Epithelial cell of esophagus (primary cell): ENCODE measurements at places on chromosomes 1 and 21.
A peak's percentile ranks its signal among the peaks of the same experiment; 100 is the strongest.

DNA sequence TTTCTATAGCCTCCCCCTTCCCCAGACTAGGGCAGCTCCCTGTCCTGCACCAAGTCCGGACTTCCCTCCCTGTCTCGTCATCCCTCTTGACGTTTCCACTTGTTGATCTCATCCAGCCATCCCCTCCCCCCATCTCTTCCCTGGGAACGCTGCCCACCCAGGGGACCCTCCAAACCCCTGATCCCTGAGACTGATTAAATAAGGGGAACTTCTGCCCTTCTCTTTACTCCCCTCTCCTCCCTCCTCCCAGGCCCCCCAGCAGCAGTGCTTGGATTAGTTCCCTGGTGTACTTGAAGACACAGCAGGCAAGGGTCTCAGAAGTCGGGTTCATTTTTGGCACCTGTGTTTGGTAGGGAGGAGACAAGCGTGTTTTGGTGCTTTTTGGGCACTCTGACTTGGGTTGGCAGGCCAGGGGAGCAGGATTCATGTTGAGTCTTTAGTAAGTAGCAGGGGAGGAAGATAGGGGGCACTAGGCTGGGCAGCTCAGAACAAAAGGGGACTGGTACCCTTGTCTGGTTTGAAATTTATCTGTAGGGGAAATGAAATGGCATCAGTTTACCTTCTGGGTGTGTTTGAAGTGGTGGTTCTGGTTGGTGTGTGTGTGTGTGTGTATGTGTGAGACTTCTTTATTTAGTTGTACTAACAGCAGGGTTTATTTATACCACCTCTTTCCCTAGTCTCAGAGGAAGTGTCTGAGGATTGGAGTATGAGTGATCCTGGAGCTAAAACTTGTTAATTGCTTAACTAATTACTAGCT lies 11.1 kb downstream of the VANGL2 start:
- DNase-seq, result no peak

DNA sequence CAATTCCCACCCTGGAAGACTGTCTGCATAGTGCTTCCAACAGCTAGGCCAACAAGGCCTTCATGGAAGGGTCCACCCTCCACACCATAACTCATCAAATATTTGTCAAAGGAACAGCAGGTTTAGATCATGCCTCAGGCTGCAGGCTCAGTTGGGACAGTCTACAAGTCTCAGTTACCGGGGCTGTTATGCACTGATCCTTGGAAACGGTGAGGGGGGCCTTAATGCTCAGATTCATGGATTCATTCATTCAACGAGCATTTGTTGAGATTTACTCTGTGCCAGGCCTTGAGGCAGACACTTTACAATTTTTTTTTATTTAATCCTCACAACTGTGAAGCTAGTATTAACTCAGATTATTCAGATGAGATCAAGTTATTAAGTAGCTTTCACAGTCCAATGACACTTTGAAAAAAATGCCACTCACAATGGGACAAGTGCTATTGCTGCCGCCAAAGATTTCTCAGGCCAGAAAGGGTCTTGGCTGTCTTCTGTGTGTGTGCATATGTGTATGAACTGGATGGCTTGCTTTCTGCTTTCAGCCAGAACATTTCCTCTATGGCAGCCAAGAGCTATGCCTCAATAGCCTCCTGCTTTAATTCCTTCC lies 8.9 kb upstream of the C1orf216 start:
- DNase-seq, result no peak

DNA sequence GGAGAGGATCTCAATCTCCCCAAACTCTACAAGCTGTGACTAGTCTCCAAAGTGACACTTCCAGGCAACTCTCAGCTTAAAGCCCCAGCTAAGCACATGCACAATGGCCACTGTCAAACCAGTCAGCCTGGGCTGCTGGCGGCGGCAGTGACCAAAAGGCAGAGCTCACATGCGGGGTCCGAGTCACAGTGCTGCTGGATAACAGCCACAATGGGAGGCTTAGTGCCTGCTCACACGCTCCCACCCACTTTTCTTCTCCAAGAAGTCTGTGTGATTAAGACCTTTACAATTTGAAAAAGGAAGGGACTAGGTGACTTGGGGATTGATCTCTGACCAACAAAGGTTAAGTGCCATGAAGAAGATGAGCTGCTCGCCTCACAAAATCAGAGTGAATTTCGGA lies 16.8 kb downstream of the RIPK4 start:
- DNase-seq, result no peak

DNA sequence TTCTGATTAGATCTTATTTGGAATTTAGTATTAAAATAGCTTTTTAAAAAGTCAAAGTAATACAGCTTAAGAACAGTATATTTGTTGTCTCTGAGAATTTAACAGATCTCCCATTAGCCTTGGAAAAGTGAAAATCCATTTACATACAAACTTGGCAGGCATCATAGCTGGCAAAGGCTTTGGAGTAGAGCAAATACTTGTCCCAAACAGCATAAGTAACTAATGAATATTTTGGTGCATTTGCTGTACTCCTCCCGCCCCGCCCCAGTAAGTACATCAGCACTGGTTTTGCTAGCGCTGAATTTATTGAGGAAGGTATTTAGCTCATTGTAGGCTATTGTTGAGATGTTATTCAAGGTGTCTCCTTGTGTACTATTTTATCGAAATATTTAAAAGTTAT lies 417.7 kb upstream of the KAZN start:
- DNase-seq, result no peak

- DNase-seq, result peak; percentile 96
Observed at GRCh38 chr1:8903908-8904650, 25.6 kb upstream of the ENO1 start.

DNA sequence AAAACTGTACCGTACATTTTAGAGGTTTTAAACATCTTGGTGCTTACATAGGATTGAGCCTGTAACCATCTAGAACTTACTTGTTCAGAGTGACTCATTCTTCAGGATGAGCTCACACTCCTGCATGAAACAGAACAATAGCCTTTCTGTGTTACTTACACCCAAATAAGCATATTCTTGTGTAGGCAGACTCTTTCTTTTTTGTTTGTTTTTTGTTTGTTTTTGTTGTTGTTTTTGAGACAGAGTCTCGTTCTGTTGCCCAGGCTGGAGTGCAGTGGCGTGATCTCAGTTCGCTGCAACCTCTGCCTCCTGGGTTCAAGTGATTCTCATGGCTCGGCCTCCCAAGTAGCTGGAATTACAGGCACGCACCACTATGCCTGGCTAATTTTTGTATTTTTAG lies 3.8 kb upstream of the CA6 start:
- peak; percentile 86 for DNase-seq

DNA sequence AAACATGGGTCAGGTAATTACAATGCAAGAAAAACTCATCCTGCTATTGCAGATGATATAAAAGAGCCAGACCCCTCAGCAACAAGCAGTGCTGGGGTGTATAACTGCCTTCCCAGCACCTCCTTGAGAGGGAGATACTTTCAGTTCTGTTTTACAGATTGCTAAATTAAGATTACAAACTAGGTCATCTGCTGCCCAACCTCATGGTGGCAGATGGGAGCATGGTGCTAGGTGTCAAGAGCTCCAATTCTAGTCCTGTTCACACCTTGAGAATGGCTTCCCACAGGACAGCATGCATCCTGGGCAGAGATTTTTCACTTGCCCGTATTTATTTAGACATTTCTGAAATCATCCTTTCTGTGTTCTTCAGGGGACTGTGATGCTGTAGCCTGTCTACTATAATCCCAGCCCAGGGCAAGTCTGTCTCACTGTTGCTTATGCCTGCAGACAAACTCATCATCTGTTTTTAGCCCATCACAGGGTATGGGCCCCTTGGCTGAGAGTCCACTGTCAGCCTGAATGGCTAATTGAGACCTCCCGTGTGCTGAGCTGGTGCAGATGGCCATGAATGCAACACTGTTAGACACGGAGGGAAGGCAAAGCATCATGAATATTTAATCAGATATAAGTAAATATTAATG lies 40.2 kb upstream of the PBX1 start:
- DNase-seq, result no peak

DNA sequence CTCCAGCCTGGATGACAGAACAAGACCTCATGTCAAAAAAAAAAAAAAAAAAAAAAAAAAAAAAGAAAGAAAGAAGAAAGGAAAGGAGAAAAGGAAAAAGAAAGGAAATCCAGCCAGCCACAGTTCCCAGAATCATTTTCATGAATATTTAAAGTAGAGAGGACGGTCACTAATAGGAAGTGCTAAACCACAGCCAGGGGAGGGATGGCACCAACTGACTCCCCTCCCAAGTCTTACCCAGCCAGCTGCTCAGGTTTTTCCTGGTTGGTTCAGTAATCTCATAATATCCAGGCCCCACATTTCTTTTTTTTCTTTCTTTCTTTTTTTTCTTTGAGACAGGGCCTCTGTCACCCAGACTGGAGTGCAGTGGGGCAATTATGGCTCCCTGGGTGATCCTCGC lies 63.9 kb upstream of the AK4 start:
- DNase-seq, result no peak

- peak; percentile 31 for DNase-seq
Observed at GRCh38 chr1:84298328-84298683, 3.2 kb upstream of the SAMD13 start.

GRCh38 chr1:145868232-145868631 lies 9.4 kb upstream of the PIAS3 start:
- DNase-seq, result no peak

DNA sequence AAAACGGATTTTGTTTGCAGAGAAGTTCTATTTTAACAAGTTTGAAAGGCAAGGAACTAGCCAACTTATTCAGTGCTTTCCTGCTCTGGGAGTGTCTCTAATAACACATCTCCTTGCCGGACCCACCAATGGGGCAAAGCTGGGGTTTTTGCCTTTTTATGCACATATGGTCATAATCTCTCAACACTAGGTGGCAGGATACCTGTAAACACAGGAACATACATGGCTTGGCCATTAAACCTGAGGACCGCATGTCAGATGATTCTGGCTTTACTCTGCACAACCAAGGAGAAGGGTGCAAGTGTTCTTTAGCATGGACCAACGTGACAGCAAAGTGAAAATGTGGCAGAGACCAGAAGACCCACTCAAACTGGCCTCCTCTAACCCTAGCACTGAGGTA lies 4.9 kb downstream of the TMEM9 start:
- peak; percentile 67 for DNase-seq

DNA sequence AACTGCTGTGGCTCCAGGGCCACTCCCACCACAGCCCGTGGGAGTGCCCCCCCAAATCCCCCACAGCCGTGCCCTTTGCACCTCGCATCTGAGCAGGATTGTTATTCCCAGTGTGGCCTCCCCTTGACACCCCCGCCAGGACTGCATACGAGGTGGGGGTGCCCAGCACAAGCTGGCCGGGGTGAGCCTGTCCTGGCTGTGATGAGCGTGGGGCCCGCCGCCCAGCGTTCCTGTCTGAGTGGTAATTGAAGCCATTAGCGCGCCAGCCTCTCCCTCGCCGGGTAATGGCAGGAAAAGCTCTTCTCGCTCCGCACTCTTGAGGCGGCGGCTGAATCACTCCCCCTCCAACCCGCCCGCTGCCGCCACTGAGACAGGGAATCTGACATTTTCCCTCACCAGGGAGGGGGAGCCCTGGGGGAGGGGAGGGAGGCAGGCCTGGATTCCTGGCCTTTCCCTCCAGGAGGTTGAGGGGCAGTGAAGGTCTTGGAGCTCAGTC lies 27.7 kb downstream of the PTPRF start:
- no peak for DNase-seq
